ENCODE measurements at places on chromosomes 4 and X.
A peak's percentile ranks its signal among the peaks of the same experiment; 100 is the strongest.

DNA sequence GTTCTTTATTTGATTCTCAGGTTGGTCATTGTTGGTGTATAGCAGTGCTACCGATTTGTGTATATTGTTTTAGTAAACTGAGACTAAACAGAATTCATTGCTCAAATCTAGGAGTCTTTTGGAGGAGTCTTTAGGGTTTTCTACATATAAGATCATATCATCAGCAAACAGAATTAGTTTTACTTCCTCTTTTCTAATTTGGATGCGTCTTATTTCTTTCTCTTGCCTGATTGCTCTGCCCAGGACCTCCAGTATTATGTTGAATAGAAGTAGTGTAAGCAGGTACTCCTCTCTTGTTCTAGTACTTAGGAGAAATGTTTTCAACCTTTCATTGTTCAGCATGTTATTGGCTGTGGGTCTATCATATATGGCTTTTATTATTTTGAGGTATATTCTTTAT lies 92.6 kb downstream of the IQCM start:
- DNase-seq: no peak

DNA sequence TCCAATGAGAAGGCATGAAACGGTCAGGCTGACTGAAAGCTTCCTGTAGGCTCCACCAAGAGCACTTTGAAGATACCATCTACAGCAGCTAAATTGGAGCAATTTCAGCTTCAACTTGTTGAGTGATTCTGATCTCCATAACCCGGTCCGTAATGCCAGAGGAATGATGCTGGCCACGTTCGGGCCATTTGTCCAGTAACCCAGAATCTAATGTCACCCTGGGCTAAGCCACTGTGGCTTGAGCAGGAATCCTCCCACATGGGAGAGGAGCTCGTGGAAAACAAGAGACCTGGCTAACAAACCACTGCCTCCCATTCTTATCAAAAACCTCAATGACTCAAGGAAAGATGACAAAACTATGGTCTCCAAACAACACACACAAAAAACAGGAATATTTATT lies 14.2 kb upstream of the TCEAL4 start:
- no peak for DNase-seq

- DNase-seq: no peak
Measured at GRCh38 chr4:108885211-108885610, 122.4 kb upstream of the ETNPPL start.

DNA sequence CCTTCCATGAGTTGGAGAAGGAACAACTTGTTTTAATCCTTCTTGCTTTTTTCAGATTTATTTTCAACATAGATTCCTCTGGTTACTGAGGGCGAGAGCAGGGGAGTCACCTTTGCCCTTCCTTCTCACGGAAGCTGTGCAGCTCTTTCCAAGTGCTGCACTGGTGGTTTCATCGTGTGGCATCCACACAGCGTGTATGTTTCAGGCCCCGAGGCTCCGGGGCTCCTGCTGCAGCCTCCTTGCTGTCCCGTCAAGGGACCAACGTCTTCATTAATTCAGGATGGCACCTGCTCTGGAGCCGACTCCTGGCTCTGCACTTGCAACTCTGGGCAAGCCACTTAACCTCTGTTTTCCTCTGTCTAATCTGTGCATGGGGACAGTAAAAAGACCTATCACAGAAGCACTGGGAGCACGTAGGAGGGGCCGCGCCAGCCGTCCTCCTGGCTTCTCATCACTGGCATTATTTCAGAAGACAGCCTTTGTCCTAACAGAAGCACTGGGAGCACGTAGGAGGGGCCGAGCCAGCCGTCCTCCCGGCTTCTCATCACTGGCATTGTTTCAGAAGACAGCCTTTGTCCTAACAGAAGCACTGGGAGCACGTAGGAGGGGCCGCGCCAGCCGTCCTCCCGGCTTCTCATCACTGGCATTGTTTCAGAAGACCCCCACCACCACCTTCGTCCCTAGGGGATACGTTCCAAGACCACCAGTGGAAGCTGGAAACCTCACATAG lies 117.8 kb upstream of the NKX1-1 start:
- DNase-seq: no peak

DNA sequence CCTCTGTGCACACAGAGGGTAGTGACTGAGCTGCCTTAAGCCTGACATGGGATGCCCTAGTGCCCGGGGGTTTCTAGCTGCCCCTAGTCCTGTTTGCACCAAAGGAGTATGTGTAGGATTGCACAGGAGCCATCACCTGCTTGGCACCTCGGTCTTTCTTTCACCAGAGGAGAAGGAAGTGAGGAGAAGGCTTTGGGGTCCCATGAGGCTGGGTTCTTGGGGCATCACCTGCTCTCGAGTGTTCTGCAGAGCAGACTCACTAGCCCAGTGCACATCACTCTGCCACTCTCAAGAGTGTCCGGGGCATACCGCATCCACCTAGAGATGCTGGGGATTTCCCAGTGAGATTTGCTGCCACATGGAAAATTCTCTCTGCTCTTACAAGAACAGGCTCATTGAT lies 40.5 kb upstream of the GPR78 start:
- DNase-seq: no peak

DNA sequence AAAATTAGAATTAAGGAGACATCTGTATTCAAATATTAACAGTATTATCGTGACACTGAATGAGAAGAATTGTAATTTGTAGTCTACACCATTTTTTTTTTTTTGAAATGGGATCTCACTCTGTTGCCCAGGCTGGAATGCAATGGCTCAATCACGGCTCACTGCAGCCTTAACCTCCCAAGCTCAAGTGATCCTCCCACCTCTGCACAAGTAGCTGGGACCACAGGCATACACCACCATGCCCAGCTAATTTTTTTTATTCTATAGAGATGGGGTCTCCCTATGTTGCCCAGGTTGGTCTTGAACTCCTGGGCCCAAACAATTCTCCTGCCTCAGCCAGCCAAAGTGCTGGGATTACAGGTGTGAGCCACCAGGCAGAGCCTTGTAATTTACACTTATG lies 24.8 kb downstream of the ELF2 start:
- no peak for DNase-seq

DNA sequence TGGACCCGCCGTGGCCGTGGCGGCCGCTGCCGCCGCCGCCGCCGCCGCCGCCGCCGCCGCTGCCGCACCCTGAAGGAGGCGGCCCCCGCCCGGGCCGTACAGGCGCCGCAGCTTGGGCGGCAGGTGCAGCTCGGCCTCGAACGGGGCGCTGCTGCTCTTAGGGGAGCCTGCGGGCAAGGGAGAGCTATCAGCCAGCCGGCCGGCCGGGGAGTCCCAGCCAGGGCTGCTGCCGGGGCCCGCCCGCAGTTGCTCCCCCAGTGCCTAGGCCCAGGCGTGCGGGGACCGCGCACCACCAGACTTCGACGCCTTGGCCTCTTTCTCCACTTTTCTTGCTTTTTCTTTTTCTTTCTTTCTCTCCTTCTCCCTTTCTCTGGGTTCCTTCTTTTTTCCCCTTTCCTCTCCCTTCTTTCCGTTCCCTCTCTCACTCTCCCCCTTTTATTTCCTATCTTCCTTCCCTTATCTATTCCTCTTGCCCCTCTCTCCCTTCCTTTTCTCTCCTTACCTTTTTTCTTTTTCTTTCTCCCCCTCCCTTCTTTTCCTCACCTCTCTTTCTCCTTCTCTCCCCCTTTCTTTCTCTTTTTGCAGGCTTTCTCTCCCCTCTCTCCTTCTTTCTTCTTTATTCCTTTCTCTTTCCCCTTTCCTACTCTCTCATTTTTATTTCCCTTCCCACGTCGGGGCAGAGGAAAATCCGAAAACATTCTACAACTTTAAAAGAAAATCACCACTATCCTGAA lies 2.0 kb downstream of the ARX start:
- DNase-seq: no peak

- no peak for DNase-seq
Measured at GRCh38 chr4:101795704-101796103, 5.2 kb downstream of the BANK1 start.

DNA sequence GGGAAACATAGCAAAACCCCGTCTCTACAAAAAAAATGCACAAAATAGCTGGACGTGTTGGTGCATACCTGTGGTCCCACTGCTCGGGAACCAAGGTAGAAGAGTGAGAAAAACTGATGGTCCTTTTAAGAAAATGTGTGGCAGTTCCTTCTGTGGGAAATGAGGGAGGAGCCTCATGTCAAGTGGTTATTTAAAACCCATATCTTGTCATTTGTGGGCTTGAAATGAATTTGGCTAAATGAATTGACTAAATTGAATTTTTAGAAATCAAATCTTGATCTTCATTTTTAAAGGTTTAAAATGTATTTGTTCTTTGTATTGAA lies 16.2 kb upstream of the LAMP2 start:
- DNase-seq: no peak

DNA sequence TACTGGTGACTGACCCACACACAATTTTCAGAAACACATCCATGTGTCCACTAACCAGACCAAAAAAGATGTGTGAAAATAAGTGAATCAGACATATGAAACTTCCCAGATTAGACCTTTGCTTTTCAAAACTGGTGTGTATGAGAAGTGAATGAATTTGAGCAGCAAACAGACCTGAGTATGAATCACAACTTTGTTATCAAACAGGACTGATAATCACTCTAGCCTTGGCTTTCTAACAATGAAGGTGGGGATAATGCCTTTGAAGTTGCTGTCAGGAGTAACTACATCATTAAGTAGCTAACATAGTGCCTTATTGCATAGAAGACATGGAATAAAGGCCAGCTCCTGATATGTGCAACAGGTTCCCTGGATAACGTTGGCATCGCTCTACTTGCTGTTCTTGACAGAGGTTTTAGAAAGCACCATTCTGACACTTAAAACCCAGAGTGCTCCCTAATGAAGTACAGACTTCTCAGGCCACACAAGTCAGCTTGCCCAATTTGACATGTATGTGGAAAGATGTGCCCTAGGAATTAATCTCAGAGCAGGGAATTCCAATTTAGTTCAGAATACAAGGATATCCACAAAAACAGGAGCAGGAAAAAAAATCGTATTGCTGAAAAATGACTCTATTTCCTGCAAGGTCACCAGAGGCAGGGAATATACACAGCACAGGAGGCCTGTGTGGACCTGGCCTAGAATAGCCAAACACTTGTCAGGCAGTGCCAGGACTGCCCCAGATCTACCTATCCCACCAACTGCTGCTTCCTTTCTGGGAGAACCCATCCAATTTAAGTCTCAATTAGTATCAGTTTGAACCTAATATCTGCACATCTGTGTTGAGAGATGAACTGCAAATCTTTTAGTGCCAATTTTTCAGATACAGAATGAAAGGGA lies 87.7 kb downstream of the MAML3 start:
- DNase-seq: no peak

- no peak for DNase-seq
Measured at GRCh38 chr4:67721770-67722597, 21.0 kb upstream of the UBA6 start.

- no peak for DNase-seq
Measured at GRCh38 chrX:30301963-30302362, 7.2 kb downstream of the NR0B1 start.

GRCh38 chrX:96997196-96997595 lies 113.5 kb downstream of the RPA4 start:
- no peak for DNase-seq

- DNase-seq: no peak
Measured at GRCh38 chr4:77045490-77045889, 30.3 kb downstream of the CCNI start.

DNA sequence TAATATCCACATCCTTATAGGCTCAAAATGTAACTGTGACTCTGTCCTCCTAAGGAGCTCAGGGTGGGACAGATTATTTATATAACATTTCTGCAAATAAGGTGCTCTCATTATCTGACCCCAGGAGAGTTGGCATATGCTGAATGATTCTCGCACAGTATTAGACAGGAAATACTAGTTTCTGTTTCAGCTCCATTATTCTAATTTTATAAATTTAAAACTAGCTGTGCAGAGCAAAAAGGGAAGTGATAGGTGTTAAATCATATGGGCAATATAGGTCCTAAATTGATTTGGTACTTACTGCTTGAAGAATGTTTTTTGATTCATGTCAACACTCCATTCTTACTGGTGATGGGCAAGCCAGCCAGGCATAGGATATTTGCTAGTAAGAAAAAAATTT lies 141.5 kb downstream of the GLRA2 start:
- no peak for DNase-seq

GRCh38 chr4:185573651-185574199 lies 38.4 kb upstream of the PDLIM3 start:
- no peak for DNase-seq

DNA sequence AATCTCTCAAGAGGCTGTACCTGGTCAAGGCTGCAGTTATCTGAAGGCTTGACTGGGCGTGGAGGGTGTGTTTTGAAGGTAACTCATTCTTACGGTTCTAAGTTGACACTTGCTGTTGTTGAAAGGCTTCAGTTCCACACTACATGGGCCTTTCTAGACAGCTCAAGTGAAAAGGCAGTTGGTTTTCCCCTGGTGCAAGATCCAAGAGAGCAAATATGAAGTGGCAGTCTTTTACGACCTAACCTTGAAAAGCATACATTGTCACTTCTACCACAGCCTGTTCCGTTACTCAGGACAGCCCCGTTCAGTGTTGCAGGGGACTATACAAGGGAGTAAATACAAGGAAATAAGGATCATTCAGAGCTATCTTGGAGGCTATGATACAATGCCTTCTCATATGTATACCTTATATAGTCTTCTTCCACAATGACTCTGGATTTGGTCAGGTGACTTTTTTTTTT lies 46.2 kb downstream of the PDS5A start:
- no peak for DNase-seq

GRCh38 chrX:154436374-154436982 lies 476 bp upstream of the GDI1 start:
- DNase-seq: peak; percentile 30

- no peak for DNase-seq
Measured at GRCh38 chr4:145736241-145736831, 56.4 kb downstream of the C4orf51 start.

DNA sequence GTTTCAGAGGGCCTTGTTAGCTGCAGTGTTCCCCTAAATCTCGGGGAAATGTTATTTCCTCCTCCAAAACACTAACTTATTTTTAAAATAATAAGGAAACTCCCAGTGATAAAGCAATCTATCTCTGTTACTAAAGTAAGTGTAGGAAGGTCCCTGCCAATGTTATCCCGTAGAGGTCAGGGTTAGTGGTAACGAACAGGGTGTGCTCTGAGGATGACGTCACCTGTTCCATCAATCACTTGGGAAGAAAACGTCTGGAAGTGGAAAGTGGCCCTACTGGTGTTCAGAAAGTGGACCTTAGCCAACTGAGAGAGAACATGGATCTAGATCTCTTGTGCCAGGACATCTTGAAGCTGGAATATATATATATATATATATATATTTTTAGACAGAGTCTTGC lies 249.5 kb downstream of the BCOR start:
- DNase-seq: no peak

GRCh38 chrX:150364347-150365050 lies 1.4 kb downstream of the MAMLD1 start:
- DNase-seq: no peak

DNA sequence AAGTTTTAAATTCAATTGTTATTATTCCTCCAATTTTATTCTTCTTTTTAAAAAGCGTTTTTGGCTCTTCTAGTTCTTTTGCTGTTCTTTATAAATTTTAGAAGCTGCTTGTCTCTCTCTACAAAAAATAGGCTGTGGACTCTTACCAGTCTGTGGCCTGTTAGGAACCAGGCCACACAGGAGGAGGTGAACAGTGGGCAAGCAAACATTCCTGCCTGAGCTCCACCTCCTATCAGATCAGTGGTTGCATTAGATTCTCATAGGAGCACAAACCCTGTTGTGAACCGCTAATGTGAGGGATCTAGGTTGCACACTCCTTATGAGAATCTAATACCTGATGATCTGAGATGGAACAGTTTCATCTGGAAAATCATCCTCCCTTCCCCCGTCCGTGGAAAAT lies 23.1 kb downstream of the JADE3 start:
- no peak for DNase-seq
